Breast epithelium (tissue), 4 donors: ENCODE measurements at places on chromosomes 12 and 14.

GRCh38 chr14:90613453-90613852 is 202.8 kb downstream of the TTC7B start:
- no peaks in the 10 kb centered on the region for H3K4me1 ChIP-seq
- no peak for DNase-seq
- no peaks in the 10 kb centered on the region for H3K36me3 ChIP-seq
- H3K27ac ChIP-seq: no peak overlapping the region
- H3K4me3 ChIP-seq: no peak overlapping the region
- no peaks in the 10 kb centered on the region for H3K27me3 ChIP-seq

DNA sequence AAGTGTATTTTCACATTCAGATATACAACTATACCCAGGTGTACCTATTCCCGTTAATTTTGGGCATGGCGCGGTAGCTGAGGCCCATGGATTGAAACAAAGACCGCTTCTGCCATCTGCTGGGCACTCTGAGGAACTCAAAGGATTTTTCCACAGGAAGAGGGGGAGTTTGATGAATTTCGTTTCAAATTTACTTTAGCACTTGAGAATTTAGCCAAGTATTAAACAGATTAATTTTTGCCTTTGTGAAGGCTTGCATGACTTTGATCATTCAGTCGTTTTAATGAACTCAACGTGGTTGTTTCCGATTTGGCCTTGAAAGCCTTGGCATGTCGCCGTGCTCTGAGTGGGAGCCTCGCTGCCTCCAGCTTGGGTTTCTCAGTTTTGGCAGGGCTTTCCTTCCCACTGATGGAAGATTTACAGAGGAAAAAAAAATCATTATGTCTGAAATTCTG is 153.2 kb upstream of the DDHD1 start:
- H3K27ac ChIP-seq: no peak overlapping the region
- no peaks in the 10 kb centered on the region for H3K4me1 ChIP-seq
- H3K4me3 ChIP-seq: peak overlapping the region; percentile 41
- H3K36me3 ChIP-seq: no peaks in the 10 kb centered on the region
- no peaks in the 10 kb centered on the region for H3K27me3 ChIP-seq

- no peak overlapping the region for H3K4me3 ChIP-seq
- peak overlapping the region; percentile 68 for H3K27ac ChIP-seq
- no peak for DNase-seq
- H3K36me3 ChIP-seq: no peaks in the 10 kb centered on the region
- H3K27me3 ChIP-seq: no peaks in the 10 kb centered on the region
Measured at GRCh38 chr12:18998343-18999261, 130.9 kb upstream of the PLEKHA5 start.

- H3K27me3 ChIP-seq: no peaks in the 10 kb centered on the region
- peak; percentile 64 for DNase-seq
- H3K4me1 ChIP-seq: peaks cover 19% of the 10 kb centered on the region
- H3K36me3 ChIP-seq: no peaks in the 10 kb centered on the region
- H3K4me3 ChIP-seq: peak within 1 kb of the TSS; percentile 61
Measured at GRCh38 chr14:24310646-24311604, at the start of gene LTB4R. LTB4R (plus strand) TSS chr14:24311502; CDS start chr14:24315652, 4,150 bp downstream.

GRCh38 chr14:23672200-23672599 is 36.0 kb downstream of the DHRS2 start:
- no peaks in the 10 kb centered on the region for H3K27me3 ChIP-seq
- H3K4me3 ChIP-seq: no peak overlapping the region
- no peak for DNase-seq
- H3K27ac ChIP-seq: no peak overlapping the region
- H3K36me3 ChIP-seq: no peaks in the 10 kb centered on the region
- H3K4me1 ChIP-seq: no peaks in the 10 kb centered on the region

GRCh38 chr14:58560208-58560607 is 77.6 kb upstream of the DACT1 start:
- H3K27me3 ChIP-seq: no peaks in the 10 kb centered on the region
- no peak overlapping the region for H3K4me3 ChIP-seq
- H3K36me3 ChIP-seq: no peaks in the 10 kb centered on the region
- H3K27ac ChIP-seq: no peak overlapping the region
- DNase-seq: no peak
